Stimulated activated CD8-positive, alpha-beta memory T cell treated with anti-CD3 and anti-CD28 coated beads, Interleukin-7, amount 100 ng/mL, for 4 hours (primary cell): ENCODE measurements at places on chromosomes 5 and 9.

- no peak for DNase-seq
These were observed 15.9 kb upstream of the DUSP1 start for GRCh38 chr5:172786736-172787462.

DNA sequence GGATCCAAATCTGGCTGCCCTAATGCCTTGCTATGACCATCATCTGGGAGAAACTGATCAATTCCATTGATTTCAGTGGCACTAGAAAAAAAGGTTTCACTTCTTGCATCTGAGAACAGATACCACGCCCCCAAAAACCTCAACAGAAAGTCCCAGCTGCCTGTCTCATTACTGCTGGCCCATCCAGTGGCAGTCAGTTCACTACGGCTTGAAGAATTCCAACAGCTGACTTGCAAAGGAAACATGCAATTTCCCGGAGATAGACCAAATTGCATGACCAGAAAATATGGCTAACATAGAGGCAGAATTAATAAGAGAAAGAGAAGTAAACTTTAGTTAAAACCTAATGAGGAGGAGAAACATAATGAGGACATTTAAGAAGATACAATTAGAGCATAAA lies 48.6 kb downstream of the UGCG start:
- no peak for DNase-seq

DNA sequence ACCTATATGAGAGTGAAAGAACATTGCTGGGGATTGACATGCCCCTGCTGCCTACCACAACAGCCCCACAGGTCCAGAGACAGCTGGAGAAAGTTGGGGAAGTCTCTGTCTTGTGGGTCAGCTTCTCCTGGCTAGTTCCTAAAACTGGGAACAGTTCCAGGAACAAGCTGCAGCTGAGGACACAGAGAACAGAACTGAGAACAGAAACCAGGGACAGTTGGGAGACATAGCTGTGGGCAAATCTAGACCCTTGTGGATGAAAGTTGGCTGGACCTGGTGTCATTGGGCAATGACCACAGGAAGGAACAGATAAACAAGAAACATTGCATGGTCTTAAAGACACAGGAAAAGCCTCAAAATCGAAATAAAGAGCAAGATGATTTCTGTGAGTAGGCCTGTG lies 58.3 kb upstream of the MOCS2 start:
- DNase-seq = no peak

- DNase-seq = no peak
These were observed 2.4 kb downstream of the PCYOX1L start for GRCh38 chr5:149360272-149360671.

DNA sequence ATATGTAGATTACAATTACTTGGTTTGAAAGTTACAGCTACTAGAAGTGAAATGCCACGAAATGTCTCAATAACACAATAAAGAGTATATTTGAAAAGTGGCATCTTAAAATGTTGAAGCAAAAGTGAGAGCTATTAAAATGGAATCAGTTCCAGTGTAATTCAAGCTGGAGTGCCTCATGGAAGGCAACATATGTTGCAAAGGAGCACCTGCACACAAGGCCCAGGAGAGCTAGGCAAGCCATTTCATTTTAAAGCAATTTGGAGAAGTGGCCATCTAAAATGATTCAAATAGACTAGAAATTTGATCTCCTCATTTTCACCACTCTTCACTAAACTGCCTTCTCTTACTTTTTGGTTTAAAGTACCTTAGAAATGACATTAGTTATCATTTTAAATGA lies 167.8 kb downstream of the GABRB2 start:
- DNase-seq = no peak

DNA sequence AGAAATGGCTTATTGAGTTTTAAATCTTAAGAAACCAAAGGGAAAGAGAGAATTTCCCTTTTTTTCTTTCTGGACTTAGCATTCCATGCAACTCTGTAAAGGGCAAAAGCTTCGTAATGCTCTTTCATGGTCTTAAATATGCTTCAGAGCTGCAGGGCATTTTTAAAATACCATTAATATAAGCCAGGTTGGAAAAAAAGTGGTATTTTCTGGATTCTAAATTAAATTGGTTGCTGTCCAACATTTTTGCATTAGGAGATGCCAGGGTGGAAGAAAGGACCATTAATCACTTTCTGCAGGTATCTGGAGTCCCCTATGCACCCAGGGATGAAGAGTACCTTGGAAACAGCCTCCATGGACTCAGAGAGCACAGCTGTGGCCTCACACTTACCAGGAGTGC lies 215.1 kb upstream of the DAPK1 start:
- no peak for DNase-seq

DNA sequence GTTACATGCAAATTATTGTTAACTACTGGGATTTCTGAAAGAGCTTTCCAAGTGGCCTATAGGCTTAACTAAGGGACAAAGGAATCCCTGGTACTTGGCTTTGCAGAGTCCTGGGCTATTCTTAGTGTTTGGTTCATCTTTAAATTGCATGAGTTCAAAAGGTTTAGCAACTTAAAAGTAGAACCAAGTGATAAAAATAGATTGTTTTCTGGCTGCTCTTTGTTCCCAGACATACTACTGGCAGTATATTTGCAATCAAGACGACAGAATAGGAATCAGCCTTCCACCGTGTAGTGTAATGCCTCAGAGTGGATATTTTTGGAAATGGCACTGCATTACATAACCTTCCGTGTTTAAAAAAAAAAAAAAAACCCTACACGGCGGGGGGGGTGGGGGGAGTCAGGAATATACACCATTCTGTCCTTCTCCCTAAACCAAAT lies 1.0 kb downstream of the NREP start:
- no peak for DNase-seq

- DNase-seq = no peak
These were observed 21.9 kb downstream of the ARRDC3 start for GRCh38 chr5:91361055-91361701.

DNA sequence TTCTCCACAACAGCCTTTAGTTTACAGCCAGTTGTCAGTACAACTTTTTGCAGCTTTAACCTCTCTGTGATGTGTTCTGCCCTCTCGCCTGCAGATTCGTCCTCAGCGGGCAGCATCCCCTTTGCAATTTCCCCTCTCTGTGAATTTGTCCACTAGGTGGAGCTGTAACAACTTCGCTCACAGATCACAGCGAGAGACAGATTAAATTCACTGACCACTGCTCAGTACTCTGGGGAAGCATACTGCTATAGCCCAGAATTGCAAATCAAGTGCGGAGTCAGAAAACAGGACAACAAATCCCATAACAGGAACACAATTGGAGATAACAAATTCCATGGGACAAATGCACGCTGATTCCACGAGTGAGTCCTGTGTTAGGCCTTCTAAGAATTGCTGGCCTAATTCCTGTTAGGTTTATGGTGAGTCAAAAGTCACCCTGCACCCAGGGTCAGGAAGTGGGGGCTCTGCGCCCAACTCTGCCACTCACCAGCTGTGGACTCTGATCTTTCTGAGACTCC lies 2124.9 kb downstream of the MAT2B start:
- DNase-seq = no peak

DNA sequence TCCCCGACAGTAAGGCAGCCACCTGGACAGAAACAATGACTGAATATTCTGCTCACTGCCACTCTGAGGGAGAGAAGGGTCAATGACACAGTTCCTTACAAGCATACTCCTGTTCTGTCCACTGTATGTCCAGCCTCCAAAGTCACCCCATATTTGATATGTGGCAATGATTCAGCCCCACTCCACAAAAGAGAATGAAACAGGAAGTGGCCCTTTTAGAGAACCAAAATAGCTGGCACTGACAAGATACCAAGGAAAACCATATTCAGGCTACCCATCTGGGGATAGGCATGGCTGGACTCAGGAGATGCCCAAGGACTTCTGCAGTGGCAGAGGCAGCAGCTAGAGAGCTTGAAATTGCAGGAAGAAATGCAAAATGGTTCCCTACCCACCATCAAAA lies 12.8 kb upstream of the GFRA3 start:
- DNase-seq = no peak

DNA sequence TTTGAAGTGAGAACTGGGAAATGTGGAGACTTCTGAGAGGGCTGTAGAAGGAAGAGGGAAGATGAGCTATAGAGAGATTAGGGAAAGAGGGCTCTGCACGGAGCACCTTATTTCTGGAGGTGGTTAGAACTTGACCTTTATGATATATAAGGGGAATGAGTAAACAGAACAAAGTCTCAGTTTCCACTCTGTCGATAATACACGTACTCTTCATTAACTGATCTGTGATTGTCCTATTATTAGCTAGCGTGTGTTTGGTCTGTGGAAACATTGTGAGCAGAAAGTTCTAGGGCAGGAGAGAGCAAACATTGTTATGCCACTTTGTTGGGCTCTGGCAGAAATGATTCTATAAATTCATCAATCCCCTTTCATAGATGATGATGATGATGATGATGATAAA lies 118.5 kb downstream of the UGCG start:
- no peak for DNase-seq

DNA sequence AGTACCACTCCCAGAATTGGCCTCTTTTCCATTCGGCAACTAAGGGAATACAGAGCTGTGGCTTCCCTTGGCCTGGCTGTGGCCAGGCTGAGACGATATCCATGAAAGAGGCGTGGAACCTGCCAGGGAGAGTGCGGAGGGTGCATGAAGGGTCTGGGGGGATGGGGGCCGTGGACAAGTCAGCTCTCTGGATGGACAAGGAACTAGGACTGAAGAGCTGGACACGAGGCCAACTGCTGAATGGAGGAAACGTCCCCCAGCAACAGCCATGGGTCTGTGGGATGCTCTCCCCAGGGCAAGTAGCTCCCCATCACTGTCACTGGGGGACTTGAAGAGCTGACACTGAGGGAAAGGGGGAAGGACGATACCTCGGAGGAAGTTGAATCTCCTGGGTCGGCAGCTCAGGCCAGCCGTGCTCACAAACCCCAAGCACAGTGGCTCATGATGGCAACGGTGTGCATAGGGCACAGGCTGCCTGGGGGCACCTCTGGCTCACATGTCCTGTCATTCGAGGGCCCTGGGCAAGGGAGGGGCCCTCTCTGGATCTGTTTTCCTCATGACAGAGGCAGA lies 4.1 kb upstream of the OLFM1 start:
- no peak for DNase-seq

DNA sequence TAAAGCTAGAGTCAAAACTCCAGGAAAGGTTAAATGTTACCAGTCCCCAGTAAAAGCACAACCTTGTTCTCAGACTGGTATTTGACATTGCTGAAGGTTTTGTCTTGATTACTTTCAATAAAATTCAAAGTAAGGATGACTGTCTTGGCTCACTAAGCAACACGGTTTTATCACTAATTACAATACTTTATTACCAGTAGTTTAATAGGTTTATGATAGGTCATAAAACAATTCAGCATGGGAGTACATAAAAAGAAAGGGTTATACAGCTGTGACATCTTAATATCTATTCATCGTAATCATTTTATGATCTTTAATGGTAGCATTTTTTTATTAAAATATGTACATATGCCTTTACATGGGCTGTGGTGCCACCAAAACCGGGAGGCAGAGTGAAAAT lies 370.7 kb upstream of the IRX2 start:
- no peak for DNase-seq

DNA sequence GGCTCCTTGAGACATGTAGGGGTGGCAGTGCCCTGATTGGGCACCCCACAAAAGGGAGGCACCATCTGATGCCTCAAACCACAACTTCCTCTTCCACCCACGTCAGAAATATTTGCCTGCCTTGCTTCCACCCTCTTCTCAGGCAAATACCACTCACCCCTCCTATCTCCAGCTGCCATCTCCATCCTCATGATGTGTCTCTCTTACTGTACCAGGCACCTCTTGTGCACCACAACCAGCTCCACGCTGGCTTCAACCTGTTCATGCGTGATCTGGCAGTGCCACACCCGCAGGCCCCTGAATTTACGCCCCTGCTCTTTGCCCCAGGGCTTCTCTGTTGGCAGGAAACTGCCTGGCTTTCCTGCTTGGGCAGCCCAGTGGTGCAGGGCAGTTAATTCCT lies 87.8 kb upstream of the HSPA9 start:
- DNase-seq = no peak

DNA sequence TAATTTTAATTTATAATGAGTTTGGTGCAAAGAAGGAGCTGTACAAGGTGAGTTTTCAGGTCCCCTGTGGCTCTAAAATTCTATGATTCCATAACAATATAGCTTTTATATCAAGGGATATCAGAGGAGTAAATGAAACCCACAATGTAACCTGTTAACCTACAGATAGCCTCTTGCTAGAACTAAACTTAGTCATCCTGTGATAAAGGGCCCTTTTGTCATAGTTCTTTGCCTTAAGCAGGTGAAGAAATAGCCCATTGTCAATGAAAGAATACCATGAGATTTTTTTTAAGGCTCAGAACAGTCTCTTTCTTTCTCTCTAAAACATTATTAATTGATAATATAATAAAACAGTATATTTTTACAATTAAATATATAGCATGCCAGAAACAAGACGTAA lies 127.8 kb downstream of the NFIB start:
- DNase-seq = no peak

DNA sequence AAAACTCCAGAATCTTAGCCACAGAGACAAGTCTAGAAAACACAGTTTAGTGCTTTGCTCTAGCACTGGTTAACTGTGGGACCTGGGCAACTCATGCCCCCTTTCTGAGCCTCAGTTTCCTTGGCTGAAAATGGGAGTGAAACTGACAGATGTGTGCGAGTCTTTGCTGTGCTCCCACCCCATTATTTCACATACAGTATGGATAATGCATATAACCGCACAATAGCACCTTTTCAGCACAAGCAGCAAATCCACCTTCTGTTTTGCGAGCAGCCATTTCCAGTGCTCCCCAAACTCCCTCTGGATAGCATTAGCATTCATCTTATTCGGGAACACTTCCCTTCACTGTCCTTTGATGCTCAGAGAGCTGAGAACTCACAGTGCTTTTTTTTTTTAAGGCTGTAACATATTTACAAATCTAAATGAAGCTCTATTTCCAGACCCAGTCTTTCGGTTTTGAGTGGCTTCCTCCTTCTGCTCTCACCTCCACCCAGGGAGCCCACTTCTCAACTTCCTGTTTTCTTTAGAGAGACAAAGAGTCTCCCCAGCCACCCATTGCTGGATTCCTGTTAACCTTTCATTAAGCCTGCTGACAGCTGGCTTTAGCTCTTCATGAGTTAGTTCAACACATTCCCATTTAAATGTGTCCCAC lies 49.2 kb downstream of the TIMD4 start:
- DNase-seq = no peak

- no peak for DNase-seq
These were observed 35.3 kb downstream of the HNRNPH1 start for GRCh38 chr5:179588166-179588565.

DNA sequence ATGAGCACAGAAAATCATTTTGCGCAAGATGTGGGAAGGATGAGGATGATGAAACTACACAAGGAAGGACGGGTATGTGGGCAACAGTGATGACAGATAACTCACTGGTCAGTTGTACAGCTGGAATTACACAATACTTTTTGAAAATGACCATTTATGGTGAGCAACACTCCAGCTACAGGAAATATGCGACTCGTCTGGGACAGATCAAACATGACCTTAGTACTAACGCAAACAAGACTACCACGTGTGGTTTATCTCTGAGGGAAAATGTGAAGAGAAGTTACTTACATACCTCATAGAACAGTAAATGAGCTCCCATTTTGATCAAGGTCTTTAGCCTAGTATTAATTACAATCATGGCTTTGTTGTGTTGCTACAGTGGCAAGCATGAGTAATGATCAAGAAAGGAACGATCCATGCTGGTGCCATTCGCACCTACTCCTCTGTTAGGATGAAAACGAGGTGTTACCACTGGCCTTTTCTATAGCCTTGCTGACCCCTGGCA lies 456.9 kb downstream of the BNC2 start:
- no peak for DNase-seq

GRCh38 chr5:13250464-13251291 lies 693.8 kb downstream of the DNAH5 start:
- DNase-seq = no peak
